ENCODE measurements at places on chromosomes 5 and 9. TPM values are rescaled to one million over a fixed set of nuclear protein-coding genes. Genes with fewer than 3 reads are reported as not detected.

DNA sequence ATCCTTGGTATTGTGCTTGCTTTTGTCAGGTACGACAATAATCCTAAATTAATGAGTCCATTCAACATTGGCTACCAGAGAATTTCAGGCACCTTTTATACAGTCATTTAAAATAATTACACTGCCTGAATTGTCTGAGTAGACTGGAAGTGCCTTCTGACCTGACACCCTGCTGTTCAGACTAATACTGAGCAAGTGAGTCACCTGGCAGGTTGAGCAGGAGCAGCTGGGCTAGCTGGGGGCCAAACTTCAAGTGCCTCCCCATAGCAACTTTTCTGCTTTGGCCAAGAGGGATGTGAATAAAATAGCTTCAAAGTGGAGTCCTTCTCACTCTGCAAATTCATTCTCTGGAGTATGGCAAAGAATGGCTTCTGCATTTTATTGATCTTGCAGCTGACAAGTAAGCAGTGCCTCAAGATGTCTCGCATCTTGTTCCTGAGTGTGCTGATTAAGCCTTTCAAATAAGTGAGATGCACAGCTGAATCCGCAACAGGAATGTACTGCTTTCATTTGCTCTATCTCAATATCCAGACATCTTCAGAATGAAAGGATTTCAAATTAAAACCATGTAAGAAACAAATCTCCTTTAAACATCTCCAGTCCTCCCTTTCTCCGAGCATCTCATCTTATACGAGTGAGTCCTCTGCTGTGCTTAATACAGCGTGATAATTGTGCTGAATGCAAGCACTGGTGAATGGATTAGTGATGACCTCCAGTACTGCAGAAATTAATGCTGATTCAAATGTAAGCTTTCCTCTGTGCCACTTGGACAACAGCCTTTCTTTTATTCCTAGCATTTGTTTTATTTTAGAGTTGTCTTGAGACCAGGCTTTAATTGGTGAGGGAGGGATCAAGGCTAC lies 271.2 kb downstream of the EDIL3 start:
- no peaks in the 10 kb centered on the region for H3K27me3 ChIP-seq
- H3K27ac ChIP-seq = no peak overlapping the region
- DNase-seq = no peak
- no peaks in the 10 kb centered on the region for H3K36me3 ChIP-seq

The ANKRD31 gene
- 0.51 TPM for total RNA-seq

DNA sequence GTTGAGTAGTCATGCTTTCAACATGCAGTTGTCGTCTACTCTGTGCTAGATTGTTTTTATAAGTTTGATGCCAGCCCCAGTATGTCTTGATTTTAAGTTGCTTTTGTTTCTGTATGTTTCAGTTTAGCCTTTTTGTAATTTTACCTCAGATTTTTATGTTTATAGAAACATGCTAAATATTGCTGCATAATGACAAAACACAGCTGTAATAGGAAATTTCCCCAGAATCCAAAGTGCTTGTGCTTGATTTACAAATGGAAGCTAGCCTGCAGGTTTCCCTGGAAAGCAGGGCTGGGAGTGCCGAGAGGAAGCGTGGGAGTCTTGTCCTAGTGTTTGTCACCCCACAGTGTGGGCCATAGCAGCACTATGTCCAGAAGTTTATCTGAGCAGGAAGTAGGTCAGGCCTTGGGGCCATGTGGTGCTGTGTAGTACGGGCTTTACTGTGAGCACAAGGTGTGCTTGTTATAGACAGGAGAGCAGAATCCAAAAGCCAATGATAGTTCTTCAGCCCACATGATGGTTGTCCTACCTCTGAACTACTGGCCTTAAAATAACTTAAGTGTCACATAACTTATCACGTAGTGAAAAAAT lies 100.0 kb upstream of the NREP start:
- no peak overlapping the region for H3K27ac ChIP-seq
- H3K4me1 ChIP-seq = peaks cover 33% of the 10 kb centered on the region
- H3K4me3 ChIP-seq = no peak overlapping the region
- DNase-seq = peak; percentile 22

GRCh38 chr9:18393340-18394130 lies 80.4 kb upstream of the ADAMTSL1 start:
- no peak overlapping the region for H3K4me3 ChIP-seq
- H3K4me1 ChIP-seq = no peaks in the 10 kb centered on the region
- H3K36me3 ChIP-seq = no peaks in the 10 kb centered on the region
- peak; percentile 83 for DNase-seq

The SNAPC4 gene
- 12.4 TPM for total RNA-seq

The GALNT12 gene
- total RNA-seq = 35.0 TPM

The ARSI gene
- total RNA-seq = 5.7 TPM

The OR1Q1 gene
- total RNA-seq = not detected

DNA sequence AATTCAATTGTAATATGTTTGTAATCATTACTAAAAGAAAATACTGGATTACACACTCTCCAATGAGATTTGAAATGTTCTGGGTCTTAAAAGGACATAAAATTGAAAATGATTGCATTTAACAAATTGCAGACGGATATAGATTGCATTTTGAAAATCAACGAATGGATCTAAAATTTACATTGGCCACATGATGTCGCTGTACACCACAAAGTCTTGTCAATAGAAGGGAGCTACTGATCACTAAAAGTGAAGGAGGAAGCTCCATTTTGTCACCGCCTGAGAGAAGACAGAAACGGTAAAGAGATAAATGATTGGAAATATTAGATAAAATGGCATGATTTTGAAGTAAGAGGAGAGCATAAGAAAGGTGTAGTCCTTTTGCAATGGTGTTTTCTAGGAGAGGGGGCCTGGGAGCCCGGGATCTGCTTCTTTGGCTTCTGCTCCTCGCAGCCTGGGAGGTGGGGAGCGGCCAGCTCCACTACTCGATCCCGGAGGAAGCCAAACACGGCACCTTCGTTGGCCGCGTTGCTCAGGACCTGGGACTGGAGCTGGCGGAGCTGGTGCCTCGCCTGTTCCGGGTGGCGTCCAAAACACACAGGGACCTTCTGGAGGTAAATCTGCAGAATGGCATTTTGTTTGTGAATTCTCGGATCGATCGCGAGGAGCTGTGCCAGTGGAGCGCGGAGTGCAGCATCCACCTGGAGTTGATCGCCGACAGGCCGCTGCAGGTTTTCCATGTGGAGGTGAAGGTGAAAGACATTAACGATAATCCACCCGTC lies at the start of gene PCDHA1:
PCDHA1 (plus strand) TSS at position 236 of the 782 bp plus-strand sequence.
- H3K4me1 ChIP-seq = no peaks in the 10 kb centered on the region
- no peak within 1 kb of the TSS for H3K4me3 ChIP-seq
- H3K36me3 ChIP-seq = no peaks in the 10 kb centered on the region
- peaks cover 6% of the 10 kb centered on the region for H3K27me3 ChIP-seq

The DNM1 gene
- total RNA-seq = 23.7 TPM

GRCh38 chr5:159402311-159402710 lies 72.0 kb upstream of the IL12B start:
- no peaks in the 10 kb centered on the region for H3K4me1 ChIP-seq
- DNase-seq = no peak
- no peaks in the 10 kb centered on the region for H3K36me3 ChIP-seq
- H3K27me3 ChIP-seq = no peaks in the 10 kb centered on the region
- no peak overlapping the region for H3K4me3 ChIP-seq
- no peak overlapping the region for H3K27ac ChIP-seq

DNA sequence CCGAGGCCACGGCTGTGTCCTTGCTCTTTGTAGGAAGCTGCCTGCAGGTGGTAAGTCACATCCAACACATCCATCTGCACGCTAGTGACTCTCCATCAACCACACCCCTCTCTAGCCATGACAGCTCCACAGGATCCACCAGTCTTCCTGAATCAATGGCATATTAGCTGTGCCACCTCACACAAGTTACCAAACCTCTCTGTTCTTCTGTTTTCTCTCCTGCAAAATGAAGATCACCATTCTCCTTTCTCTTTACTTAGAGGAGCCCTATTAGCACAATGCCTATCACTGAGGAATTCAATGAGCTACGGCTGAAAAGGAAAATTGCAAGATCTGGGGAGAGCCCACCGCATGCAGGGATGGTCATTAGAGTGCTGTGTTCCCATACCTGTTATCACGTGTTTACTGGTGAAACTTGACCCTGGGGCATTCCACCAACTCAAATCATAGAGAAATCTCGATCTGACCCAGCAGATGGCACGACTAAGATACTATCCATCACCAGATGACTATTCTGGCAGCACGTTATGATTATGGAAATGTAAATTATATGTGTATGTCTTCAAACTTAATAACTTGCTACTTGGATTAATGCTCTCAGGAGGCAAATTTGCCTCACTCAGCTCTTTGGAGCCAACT lies 20.9 kb downstream of the WHRN start:
- H3K27ac ChIP-seq = no peak overlapping the region
- H3K36me3 ChIP-seq = no peaks in the 10 kb centered on the region
- H3K4me3 ChIP-seq = no peak overlapping the region
- H3K4me1 ChIP-seq = no peaks in the 10 kb centered on the region
- no peaks in the 10 kb centered on the region for H3K27me3 ChIP-seq

GRCh38 chr9:93674580-93675335 lies 98.4 kb downstream of the PHF2 start:
- no peaks in the 10 kb centered on the region for H3K4me1 ChIP-seq
- H3K27me3 ChIP-seq = no peaks in the 10 kb centered on the region
- no peak for DNase-seq

- no peak for DNase-seq
- H3K4me1 ChIP-seq = no peaks in the 10 kb centered on the region
- H3K4me3 ChIP-seq = no peak overlapping the region
Measured at GRCh38 chr5:155699385-155699784, 627.6 kb upstream of the SGCD start.

- H3K4me3 ChIP-seq = no peak overlapping the region
- no peak for DNase-seq
- H3K27ac ChIP-seq = no peak overlapping the region
- H3K4me1 ChIP-seq = no peaks in the 10 kb centered on the region
- no peaks in the 10 kb centered on the region for H3K27me3 ChIP-seq
Measured at GRCh38 chr9:10678010-10678409, 65.2 kb upstream of the PTPRD start.

The LIX1 gene
- total RNA-seq = 0.11 TPM

GRCh38 chr5:139204196-139204595 lies 6.0 kb upstream of the SIL1 start:
- no peak overlapping the region for H3K4me3 ChIP-seq
- H3K27me3 ChIP-seq = no peaks in the 10 kb centered on the region
- no peak for DNase-seq
- no peak overlapping the region for H3K27ac ChIP-seq

- H3K27me3 ChIP-seq = peaks cover 6% of the 10 kb centered on the region
- H3K36me3 ChIP-seq = no peaks in the 10 kb centered on the region
- peaks cover 15% of the 10 kb centered on the region for H3K4me1 ChIP-seq
- H3K27ac ChIP-seq = peak overlapping the region; percentile 46
- DNase-seq = peak; percentile 63
Measured at GRCh38 chr9:116154334-116154975, 864 bp downstream of the PAPPA start.

DNA sequence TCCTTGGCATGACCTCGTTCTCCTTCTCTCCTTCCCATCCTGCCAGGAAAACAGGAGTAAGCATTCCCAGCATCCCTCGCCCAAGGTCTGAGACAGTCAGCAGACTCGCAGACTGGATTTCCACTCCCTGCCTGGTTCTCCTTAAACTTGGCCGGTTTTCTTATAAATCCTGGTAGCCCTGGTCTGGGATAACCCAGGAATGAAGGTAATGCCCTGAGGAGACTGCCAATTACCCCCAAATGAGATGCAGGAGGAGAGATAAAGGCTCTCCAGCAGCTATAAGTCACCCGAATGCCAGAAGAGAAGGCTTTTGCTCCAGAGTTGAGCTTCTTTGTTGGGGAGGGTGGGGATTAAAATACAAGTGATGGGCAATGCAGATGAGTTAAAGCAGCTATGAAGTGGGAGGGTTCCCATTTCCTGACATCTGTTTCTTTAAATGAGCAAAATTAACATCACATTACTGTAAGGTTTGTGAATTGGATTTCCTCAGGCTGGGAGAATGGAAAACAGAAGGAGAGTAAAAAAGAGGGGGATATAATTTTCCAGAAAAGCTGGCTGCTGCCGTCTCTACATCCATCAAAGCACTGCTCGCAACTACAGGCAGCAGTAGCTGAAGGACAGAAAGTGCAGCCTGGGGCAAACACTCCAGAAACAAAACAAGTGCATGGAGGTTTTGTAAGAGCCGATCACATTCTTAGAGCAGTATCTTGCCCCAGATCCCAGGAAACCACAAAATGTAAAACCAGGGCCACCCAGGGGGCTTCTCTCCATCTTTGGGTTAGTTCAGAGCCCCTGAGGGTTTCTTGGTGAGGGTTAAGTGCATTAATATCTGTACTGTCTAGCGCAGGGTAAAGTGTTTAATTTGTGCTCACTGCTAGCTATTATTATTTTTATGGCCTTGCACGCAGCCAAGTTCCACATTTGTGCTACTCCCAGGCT lies 177.6 kb upstream of the PANK3 start:
- H3K4me3 ChIP-seq = no peak overlapping the region
- H3K27ac ChIP-seq = no peak overlapping the region
- H3K36me3 ChIP-seq = no peaks in the 10 kb centered on the region
- H3K27me3 ChIP-seq = no peaks in the 10 kb centered on the region
- H3K4me1 ChIP-seq = no peaks in the 10 kb centered on the region

The PTGS1 gene
- total RNA-seq = 4.9 TPM

DNA sequence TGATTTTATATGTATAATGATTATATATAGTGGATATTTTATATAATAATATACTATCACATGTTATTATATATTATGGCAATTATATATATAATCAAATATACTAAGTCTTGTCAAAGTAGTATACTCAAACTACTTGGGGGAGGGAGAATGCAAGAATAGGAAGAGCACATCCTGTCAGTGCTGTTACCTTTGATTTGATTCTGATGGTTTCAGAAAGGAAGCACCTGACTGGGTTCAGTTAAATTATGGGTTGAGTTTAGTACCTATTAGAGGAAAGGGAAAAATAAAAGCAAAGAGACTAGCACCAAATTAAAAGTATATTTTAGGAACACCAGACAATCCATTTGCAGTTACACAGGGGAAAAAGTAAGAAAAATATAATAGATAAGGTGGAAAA lies 107.6 kb downstream of the GRIA1 start:
- no peaks in the 10 kb centered on the region for H3K36me3 ChIP-seq
- no peaks in the 10 kb centered on the region for H3K27me3 ChIP-seq
- no peak for DNase-seq
- no peak overlapping the region for H3K4me3 ChIP-seq

- H3K27me3 ChIP-seq = no peaks in the 10 kb centered on the region
- H3K4me1 ChIP-seq = no peaks in the 10 kb centered on the region
- no peak overlapping the region for H3K27ac ChIP-seq
- H3K4me3 ChIP-seq = no peak overlapping the region
- no peaks in the 10 kb centered on the region for H3K36me3 ChIP-seq
Measured at GRCh38 chr5:61796773-61797172, 464.7 kb downstream of the ZSWIM6 start.

DNA sequence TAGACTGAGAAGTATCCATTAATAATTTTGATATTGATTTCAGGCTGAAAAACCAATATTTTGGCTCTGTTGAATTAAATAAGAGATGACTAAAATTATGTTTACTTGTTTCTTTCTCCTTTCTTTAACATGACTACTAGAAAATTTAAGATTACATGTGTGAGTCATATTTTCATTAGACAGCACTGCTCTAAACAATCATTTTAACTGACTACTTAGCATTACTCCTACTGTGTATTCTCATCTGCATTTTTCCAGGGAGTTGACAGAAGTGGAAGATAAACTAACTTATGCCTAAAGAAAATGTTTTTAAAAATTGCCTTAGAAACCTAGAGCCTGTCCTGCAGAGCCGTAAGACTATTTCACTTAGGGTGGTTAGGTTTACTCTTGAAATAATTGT lies 29.1 kb downstream of the TNC start:
- no peaks in the 10 kb centered on the region for H3K4me1 ChIP-seq
- H3K36me3 ChIP-seq = no peaks in the 10 kb centered on the region
- DNase-seq = no peak
- H3K27ac ChIP-seq = no peak overlapping the region

The BTNL9 gene
- total RNA-seq = 23.5 TPM

The LEAP2 gene
- total RNA-seq = 3.1 TPM

GRCh38 chr9:127926906-127927200 lies 3.7 kb downstream of the PIP5KL1 start:
- H3K27ac ChIP-seq = no peak overlapping the region
- H3K4me3 ChIP-seq = peak overlapping the region; percentile 9
- no peak for DNase-seq
